ENCODE measurements at places on chromosomes 1 and 21. TPM values are rescaled to one million over a fixed set of nuclear protein-coding genes. Genes with fewer than 3 reads are reported as not detected.

TEDDM1 gene
- not detected for total RNA-seq

GPR25 gene
- total RNA-seq: not detected

LCE1E gene
- not detected for total RNA-seq

RPTN gene
- total RNA-seq: not detected

CHTOP gene
- 15.5 TPM for total RNA-seq

NTRK1 gene
- total RNA-seq: not detected

Measured in lung microvascular endothelial cell (primary cell).